Stimulated activated CD4-positive, alpha-beta T cell treated with anti-CD3 and anti-CD28 coated beads, Interleukin-12 subunit alpha, Interleukin-12 subunit beta, amount 100 ng/mL, for 4 hours (primary cell): ENCODE measurements at places on chromosomes 2 and 18.
A peak's percentile ranks its signal among the peaks of the same experiment; 100 is the strongest.

- no peak for DNase-seq
Observed at GRCh38 chr2:237209885-237210284, 124.2 kb downstream of the COPS8 start.

- DNase-seq: no peak
Observed at GRCh38 chr2:3606028-3606369, 11.1 kb downstream of the COLEC11 start.

GRCh38 chr2:66865161-66865560 is 430.2 kb downstream of the MEIS1 start:
- DNase-seq: no peak

GRCh38 chr18:78722386-78722785 is 257.2 kb upstream of the SALL3 start:
- no peak for DNase-seq

- no peak for DNase-seq
Observed at GRCh38 chr2:71894261-71894660, 253.4 kb downstream of the CYP26B1 start.

- DNase-seq: no peak
Observed at GRCh38 chr2:216710551-216711301, 15.4 kb upstream of the IGFBP5 start.

- DNase-seq: no peak
Observed at GRCh38 chr18:62784966-62785413, 69.6 kb downstream of the PHLPP1 start.

GRCh38 chr2:126753501-126754212 is 97.7 kb downstream of the GYPC start:
- no peak for DNase-seq

GRCh38 chr2:120293096-120294007 is 40.7 kb downstream of the RALB start:
- DNase-seq: no peak

DNA sequence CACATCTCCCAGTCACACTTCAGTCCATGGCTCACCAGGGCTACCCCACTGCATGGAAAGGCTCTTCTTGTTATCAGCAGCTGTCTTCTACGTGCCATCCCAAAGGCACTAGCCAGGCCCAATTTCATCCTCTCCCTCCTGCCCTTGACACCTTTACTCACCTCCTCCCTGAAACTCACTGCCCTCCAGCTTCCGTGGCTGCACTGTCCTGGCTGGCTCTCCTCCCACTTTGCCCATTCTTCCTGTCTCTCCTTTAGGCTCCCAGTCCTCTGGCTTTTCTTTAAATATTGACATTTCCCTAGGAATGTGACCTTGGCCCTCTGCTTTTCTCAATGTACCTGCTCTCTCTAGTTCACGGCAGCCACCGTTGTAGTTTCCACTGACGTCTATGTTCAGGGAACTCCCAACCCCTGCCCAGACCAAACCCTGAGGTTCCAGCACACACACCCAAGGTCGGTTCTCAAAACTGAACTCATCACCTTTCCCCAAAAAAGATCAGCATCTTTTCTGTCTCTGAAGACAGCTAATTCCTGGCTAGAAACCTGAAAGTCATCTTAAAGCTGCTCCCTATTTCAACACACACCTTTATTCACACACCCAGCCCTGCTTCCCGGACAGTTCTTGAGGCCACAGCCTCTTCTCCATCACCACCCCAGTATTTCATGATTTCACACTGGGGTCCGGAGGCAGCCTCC is 36.7 kb downstream of the WDFY1 start:
- DNase-seq: no peak

DNA sequence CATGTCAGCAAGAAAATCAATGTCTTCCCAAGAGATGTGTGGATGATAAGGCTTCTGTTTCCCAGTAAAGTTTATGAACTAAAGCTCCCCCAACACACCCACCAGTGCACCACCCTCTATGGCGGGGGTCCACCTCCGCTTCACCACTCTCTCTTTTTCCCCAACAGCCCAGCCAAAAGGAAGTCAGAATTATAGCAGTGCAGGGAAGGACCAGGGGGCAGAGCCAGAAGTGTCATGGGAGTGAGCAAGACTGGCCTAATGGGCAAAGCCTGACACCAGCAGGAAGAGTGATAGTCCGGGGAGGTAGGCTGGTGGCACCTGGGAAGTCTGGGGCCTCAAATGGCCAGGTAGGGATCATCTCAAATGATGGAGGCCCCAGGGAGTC is 167.7 kb downstream of the ZFP36L2 start:
- no peak for DNase-seq

DNA sequence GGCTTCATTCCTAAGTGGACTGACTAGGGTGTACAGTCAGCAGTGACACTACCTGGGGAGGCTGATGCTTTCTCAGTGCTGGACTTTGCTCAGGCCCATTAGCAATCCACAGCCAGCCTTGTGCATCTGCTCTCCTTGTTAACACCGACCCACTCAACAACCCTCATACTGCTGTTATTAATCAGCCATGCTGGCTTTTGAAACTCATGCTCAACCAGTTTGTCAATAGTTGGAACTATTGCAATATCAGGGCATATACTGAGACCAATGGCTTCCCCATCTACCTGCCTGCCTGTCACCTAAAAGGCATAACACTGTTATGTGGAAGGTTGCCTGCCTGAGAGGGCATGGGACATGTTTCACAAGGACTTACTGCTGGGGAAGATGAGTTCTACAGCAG is 39.4 kb downstream of the GAD1 start:
- DNase-seq: no peak

GRCh38 chr2:223306371-223306770 is 254.4 kb downstream of the KCNE4 start:
- DNase-seq: no peak

DNA sequence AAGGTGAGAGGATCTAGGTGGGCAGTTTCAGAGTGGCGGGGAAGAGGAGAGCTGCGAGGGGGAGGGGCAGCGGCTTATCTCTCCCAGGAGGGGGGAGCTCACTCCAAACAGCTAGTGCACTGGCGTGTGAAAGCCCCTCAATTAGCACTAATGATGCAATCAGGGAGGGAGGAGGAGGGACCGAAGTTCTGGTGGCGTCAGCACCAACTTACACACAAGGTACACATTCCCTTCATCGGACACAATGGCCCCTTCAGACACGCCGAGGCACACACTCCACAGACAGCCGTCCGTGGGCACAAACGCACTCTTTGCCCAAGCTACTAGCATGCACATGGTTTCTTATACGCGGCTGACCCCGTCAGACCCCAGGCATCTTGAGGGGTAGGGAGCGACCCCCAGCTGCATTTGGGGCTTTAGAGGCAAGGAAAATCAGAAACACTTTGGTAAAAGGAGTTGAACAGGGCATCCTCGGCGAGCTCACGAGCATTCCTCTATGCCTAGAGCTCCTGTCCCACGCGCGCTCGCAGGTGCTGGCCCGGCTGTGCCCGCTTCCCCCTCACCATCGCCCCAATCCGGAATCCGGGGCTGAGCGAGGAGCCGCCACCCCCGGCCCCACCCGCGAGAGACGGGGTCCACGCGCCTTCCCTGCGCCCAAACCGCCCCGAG is 868 bp upstream of the PKDCC start:
- DNase-seq: peak; percentile 10

- DNase-seq: no peak
Observed at GRCh38 chr2:23601301-23601965, 216.5 kb downstream of the KLHL29 start.

DNA sequence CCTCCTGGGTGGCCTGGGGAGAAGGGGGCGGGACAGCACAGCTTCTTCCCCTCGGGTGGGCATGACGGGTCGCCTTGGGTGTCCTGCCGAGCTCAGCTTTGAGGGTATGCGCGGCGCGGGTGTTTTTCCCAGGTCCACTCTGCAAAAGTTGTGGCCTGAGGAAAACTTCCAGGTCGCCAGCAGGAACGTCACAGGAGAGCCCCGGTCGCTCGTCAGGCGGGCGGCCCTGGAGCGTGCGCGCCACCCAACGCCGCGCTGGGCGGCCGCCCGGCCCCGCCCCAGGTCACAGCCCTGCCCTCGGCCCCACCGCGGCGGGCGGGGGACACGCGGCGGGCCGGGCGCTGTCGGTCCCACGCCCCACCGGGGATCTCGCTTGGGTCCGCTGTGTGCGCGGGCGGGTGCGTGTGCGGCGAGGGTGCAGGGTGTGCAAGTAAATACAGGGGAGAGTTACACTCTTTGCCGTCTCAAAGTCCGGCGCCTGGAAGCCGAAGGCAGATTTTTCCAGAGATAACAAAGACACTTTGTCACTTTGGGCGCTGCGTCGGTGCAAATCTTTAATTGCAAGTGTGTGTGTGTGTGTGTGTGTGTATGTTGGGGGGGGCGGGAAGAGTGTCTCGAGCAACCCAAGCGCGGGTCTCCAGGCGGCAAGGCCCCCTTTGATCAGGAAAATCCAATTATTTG is 616 bp upstream of the SP5 start:
- no peak for DNase-seq

GRCh38 chr2:240255165-240255491 is 114.7 kb upstream of the OTOS start:
- no peak for DNase-seq

DNA sequence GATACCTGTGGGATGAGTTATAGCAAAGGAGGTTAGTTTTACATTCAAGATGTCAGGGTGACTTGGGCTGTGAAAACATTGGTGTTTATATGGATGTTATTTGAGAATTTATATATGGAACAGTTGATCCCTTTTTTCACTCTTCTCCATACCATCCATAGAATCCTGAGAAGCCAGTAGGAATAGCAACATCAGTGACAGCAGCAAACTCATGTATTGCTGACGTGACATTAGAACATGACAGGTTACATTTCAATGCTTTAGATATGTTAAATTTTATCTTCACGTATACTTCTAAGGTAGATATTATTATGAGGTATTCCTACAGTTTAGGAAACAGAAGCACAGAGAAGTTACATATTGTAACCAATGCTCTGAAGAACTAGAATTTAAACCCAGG is 745.2 kb upstream of the GCFC2 start:
- DNase-seq: no peak

- no peak for DNase-seq
Observed at GRCh38 chr2:64889803-64890202, 99.4 kb upstream of the SLC1A4 start.

DNA sequence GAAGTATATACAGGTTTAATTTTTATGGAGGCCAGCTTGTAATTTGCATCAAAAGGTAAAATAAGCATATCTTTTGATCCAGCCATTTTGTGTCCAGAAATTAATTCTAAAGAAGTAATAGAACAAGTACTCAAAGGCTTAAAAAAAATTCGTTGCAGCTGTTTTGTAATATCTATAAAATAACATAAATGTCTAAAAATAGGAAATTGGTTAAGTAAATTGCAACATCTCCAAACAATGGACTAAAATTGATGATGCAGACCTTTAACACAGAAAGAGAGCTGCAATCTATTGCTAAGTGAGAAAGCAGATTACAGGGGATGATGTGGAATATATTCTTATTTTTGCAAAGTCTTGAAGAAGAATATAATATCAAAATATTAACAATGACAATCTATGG is 19.4 kb downstream of the AAK1 start:
- no peak for DNase-seq

- DNase-seq: no peak
Observed at GRCh38 chr2:58702302-58702885, 461.3 kb upstream of the FANCL start.

DNA sequence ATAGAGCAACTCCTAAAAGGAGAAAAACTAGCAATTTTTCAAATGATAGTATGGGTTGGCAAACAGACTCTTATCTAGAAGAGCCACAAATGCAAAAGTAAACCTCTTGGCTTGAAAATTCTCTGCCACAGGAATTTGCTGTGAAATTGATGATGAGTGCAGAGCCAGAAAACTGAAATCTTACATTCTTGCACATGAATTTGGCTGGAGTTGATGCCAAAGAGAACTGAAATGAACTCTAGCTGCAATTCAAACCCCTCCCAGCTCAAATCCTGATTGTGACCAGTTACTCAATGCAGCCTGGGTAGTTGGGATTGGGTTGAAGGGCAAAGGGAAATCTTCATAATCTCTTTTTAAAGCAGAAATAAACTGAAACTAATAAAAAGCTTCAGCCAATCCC is 266.6 kb downstream of the PDE11A start:
- DNase-seq: no peak

DNA sequence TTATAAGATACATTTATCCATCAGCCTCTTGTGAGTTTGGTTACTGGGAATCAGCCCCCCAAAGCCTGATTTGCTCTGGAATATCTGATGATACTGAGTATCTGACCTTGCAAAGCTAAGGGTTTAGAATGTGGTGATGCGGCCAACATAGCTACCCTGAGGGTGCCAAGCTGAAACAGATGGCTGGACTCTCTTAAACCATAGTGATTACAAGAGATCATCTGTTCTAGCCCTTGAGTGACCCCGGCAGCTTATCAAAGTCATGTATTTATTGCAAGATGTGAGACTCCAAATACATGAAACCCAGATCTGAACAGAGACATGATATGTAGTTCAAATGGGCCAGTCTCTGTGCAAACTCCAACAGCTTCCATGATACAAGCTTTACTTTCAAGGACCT is 78.2 kb upstream of the CABLES1 start:
- no peak for DNase-seq

GRCh38 chr2:134634054-134634753 is 84.6 kb downstream of the TMEM163 start:
- DNase-seq: no peak

DNA sequence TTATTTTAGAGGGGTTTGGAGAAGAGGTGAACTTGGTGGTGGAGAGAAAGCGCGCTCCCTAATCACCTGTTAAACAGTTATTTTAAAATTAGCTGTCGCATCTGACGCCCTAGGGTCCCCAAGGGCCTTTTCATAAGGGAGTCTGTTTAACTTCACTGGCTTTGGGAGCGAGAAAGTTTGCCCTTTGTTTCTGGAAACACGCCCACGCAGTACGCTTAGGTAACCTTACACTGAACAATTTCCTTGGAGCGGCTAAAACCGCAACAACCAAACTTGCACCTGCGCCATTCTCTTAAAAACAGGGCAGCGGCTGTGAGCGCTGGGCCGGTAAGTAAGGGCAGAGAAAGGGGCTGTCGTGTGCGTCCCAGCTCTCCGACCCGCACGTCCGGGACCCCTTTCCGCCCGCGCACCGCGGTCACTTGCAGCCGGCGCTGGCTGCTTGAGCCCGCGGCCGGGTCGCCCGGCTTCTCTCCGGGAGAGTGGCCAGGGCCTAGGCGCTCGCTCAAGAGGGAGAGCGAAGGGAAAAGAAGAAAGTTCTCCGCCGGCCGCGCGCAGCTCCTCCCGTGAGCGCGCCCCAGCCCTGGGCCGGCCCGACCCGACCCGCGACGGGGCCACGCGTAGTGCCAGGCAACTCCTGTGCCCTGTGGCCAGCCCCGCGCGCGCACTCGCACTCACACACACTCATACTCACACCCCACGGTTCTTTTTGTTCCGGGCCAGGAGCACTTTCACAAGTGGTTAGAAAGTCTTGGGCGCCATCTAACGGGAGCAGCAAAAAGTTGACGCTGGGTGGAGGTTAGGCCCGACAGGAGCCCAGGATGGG is 19.2 kb downstream of the POU3F3 start:
- peak; percentile 28 for DNase-seq

DNA sequence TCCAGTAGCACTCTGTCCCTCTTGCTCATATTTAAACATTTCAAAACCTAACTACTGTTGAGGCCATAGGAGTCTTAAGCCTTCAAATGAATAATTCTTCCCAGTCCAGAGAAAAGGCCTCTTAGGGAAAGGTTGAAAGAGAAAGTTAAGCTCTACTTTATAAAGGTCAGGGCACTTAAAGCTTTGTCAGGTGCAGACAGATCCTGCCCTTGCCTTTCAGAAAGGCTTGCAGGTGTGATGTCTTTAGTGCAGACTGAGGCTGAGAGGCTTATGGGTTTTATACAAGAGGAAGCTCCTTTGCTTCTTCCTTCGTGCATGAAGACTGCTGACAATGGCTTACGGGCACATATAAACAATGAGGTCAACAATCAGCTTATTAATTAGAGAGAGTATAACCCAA is 105.0 kb upstream of the LINC00305 start:
- DNase-seq: no peak

- DNase-seq: no peak
Observed at GRCh38 chr18:26538524-26538923, 9.8 kb downstream of the KCTD1 start.

- DNase-seq: no peak
Observed at GRCh38 chr18:6782861-6783260, 53.3 kb downstream of the ARHGAP28 start.
